Mesenteric fat pad (tissue), 1 donor: ENCODE measurements at places on chromosomes 3 and 15. TPM values are rescaled to one million over a fixed set of nuclear protein-coding genes. Genes with fewer than 3 reads are reported as not detected.

GRCh38 chr3:157238457-157238856, 78.5 kb upstream of the CCNL1 start:
- DNase-seq, result no peak

GRCh38 chr3:70905491-70905890, 593.1 kb upstream of the MDFIC2 start:
- DNase-seq, result no peak

- no peak for DNase-seq
These were observed 437.8 kb upstream of the BCHE start for GRCh38 chr3:166275024-166275390.

- no peak for DNase-seq
These were observed 132.3 kb upstream of the MCTP2 start for GRCh38 chr15:94098921-94099573.

The GOLGA8H gene
- total RNA-seq, result 0.45 TPM

The ZIC4 gene
- total RNA-seq, result not detected

The TMEM207 gene
- not detected for total RNA-seq

The REC114 gene
- total RNA-seq, result not detected

- no peak for DNase-seq
These were observed 57.3 kb downstream of the ROPN1B start for GRCh38 chr3:126026277-126026751.

The NXPE3 gene
- 11.0 TPM for total RNA-seq

The CLCN2 gene
- total RNA-seq, result 3.8 TPM

The ARGFX gene
- not detected for total RNA-seq

- DNase-seq, result no peak
These were observed 22.9 kb downstream of the SHF start for GRCh38 chr15:45164914-45165313.

The SLC28A2 gene
- not detected for total RNA-seq

DNA sequence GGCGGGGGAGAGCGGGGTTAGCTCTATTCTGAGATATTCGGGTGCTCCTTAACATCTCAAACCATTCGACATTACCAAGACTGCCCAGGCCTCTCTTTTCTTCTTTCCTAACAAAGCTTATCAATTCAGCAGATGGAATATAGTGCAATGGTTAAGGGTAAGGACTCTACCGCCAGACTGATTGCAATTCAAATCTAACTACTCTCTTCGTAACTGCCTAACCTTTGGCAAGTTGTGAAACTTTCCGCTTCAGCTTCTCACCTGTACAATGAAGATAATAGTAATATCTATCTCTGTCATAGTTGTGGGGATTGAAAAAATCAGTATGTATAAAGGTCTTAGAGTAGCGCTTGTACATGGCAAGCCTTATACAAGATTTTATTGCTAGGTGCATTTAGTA, 972 bp downstream of the UBA5 start:
- no peak for DNase-seq

- no peak for DNase-seq
These were observed 27.1 kb upstream of the C3orf49 start for GRCh38 chr3:63791974-63792373.

- no peak for DNase-seq
These were observed 60.3 kb downstream of the LSM3 start for GRCh38 chr3:14238930-14239329.

GRCh38 chr3:62375655-62376453, 2.5 kb upstream of the FEZF2 start:
- DNase-seq, result no peak

The OSTN gene
- total RNA-seq, result not detected

The MYL3 gene
- 2.6 TPM for total RNA-seq

The GOLGA8M gene
- total RNA-seq, result 5.8 TPM

The CHRNA5 gene
- total RNA-seq, result 1.7 TPM

The KBTBD12 gene
- total RNA-seq, result 0.10 TPM

DNA sequence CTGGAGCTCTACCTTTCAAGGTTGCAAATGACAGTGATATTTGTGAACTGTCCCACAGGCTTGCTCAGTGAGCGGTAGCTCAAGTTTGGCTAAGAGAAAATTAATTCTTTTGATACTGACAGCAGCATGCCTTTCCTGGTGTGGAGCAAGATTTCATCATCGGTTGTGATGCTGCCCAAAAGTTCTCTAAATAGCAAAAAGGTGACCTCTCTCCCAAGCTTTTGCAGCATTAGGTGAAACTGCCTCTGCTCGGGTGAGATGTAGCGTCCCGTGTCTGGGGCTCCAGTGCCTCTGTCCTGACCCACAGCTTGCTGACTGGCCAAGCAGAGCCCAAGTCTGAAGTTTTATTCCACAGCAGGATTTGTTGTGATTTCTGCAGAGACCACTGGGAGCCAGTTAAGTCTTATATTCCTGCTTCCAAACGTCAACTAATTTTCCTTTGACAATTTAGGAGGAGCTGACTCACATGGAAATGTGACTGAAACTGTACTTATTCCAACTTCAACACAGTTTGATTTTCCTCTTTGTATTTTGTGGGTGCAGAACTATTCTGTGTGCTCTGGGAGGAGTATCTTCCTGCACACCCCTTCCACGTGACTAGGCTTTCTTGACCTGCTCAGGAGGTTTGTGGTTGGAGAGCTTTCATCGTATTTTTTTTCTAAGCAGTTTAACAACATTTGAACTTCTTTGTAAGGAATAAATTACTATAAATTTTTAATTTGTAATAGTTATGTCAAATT, 5.9 kb downstream of the SYNM start:
- no peak for DNase-seq

GRCh38 chr15:99981191-99981647, 248.0 kb upstream of the LYSMD4 start:
- no peak for DNase-seq

DNA sequence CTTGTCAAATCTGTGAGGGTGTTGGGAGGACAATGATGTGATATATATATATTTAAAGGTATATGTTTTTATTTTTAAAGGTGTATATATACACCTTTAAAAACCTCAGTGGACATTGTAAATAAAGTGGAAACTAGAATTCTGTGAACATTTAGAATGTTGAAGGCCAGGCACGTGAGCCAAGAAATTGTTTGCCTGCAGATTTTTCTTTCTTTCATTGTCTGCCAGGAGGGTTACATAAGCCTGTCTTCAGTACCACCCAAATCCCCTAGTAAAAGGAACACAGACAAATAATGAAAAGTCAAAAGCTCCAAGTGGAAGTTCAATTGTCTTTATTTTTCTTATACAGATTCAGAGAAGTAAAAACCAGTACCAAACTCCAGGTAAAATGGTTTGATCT, 42.4 kb downstream of the TM4SF4 start:
- DNase-seq, result no peak

The NUP210 gene
- 1.5 TPM for total RNA-seq

The GHRL gene
- total RNA-seq, result 2.1 TPM

The HTR3E gene
- total RNA-seq, result not detected

DNA sequence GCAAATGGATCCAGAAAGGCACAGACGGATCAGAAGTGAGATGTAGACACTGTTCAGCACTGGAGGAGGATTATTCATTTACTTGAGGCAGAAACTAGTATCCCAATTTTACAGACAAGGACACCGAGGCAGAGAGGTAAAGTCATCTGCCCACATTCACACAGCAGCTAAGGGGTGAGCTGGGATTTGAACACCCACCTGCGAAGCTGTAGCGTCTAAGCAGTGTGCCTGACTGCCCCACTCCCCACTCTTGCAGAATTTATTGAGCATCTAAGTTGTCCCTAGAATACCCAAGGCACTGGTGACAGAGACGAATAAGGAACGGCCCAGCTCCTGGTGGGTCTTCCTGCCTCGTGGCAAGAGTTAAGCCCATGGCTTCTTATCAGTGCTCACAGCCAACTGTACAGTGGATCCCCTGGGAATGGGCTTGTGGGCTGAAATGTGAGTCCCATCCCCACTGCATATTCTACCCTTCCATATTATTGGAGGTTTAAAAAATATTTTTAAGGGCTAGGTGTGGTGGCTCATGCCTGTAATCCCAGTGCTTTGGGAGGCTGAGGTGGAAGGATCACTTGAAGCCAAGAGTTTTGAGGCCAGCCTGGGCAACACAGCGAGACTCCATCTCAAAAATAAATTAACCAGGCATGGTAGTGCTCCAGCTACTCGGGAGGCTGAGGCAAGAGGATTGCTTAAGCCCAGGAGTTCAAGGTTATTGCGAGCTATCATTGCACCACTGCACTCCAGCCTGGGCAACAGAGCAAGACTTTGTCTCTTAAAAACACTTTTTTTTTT, 77.6 kb downstream of the IQSEC1 start:
- DNase-seq, result no peak

The RLBP1 gene
- not detected for total RNA-seq

The GOLGA6L7 gene
- total RNA-seq, result not detected

DNA sequence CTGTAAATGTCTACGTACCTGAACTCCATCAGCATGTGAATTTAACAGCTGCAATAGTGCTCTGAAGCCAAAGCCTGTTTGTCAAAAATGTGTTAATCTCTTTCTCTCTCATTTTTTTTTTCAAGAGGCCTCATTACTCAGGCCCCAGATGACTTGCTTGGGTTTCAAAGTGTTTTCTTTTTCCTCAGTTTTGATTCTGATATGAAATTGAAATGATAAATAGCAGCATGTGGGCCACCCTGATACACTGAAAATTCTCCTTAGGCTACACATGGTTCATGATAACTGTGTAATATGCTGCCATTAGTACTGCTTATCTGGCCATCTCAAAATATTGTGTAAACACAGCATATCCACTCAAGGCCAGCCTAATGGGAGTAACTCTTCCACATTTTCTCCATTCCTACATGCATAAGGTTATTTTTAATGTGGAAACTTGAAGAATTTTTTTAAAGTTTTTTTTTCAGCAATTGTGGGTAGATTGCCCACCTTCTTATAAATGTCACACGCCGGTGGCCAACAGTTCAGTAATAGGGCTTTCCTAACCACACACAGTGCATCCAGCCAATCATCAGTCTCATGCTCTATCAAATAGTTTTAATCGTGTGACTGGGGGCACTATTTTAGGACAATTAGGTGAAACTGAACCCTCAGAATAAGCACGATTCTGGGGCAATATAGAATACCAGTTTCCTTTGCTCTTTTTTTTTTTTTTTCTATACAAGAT, 13.1 kb upstream of the DENND4A start:
- DNase-seq, result no peak

DNA sequence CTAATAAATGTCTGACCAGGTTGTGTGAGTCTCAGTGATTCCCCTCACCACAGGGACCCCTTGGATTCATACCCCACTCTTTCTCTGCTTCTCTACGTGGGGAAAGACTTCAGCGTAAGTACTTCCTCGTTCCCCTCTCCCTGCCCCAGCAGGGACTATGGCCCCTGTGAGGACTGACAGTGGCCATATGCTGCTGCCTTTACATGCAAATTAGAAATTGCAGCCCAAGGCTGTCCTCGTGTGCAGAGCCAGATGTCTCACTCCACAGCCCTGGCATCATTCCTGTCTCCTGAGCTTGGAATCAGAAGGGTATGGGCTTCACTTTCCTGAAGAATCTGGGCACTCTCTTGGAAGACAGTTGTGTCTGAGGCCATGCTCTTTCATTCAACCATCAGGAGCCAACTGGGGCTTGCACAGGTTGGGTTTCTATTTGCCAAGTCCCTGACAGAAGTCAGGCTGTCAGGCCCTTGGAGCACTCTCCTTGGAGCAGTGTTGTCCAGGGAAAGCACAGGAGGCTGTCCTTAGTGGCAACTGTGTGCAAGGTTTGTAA, 30.5 kb upstream of the IQCF2 start:
- no peak for DNase-seq

The RPSA gene
- total RNA-seq, result 671 TPM

The ARHGEF26 gene
- total RNA-seq, result 18.4 TPM

GRCh38 chr3:127459891-127460290, 130.6 kb downstream of the TPRA1 start:
- no peak for DNase-seq

DNA sequence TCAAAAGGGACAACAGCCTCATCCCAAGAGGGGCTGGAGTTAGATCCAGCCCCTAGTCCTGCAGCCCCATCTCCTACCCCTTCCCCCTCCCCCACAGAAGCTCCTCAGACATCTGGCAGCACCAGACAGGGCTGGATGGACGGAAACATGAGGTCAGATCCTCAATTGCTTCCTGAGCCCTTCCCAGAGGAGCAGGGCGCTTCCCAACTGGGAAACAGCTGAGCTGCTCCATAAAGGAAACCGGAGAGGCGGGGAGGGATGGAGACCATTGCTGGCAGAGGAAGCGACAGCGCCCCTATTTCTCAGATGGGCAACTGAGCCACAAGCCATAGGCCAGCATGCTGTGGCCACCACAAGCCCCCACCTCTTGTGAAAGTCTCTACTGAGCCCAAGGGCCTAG, 18.3 kb upstream of the CYP11A1 start:
- DNase-seq, result no peak

DNA sequence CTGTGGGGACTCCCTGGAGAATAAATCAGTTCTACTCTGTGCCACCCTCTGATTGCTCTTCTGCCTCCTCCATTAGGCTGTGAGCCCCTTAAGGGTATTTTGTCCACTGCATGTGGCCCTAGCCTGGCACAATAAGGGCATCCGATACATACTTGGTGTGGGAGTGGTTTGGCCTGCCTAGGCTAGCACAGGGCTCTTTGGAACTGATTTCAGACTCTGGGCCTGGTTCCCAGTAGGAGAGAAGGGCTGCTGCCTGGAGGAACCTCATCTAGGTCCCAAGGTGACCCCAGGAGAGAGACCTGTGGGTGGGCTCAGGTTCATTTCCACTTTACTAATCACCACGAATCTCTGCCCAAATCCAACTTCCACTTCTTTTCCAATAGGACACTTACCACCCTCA, 5.3 kb upstream of the CTDSPL start:
- DNase-seq, result no peak

The PPM1L gene
- total RNA-seq, result 12.7 TPM

DNA sequence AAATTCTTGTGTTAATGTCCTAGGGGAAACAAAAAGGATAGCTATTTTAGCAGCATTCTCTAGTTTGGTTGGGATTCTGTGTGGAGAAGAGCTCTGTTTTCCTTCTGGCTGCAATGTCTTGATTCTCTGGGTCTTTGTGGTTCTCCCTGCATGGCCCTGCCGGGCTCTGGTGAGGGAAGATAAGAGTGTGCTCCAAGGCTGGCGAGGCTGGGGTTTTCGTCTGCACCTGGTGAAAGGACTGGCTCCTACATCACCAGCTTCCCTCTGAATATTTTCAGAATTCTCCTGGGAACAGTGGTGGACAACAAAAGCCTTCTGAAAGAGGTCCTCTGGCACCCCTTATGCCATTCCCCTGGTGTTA, 38.1 kb upstream of the SFMBT1 start:
- DNase-seq, result no peak

DNA sequence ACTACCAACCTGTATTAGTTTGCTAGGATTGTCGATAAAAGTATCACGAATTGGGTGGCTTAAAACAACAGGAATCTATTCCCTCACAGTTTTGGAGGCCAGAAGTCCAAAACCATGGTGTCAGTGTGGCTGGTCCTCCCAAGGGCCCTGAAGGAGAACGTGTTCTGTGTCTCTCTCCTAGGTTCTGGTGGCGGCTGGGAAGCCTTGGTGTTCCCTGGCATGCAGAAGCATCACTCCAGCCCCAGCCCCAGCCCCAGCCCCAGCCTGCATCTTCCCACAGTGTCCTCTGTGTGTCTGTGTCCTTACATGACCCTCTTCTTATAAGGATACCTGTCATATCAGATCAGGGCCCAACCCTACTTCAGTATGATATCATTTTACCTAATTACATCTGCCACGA, 272.5 kb upstream of the LYSMD4 start:
- peak; percentile 37 for DNase-seq
